ENCODE measurements at places on chromosomes 1 and 21.

DNA sequence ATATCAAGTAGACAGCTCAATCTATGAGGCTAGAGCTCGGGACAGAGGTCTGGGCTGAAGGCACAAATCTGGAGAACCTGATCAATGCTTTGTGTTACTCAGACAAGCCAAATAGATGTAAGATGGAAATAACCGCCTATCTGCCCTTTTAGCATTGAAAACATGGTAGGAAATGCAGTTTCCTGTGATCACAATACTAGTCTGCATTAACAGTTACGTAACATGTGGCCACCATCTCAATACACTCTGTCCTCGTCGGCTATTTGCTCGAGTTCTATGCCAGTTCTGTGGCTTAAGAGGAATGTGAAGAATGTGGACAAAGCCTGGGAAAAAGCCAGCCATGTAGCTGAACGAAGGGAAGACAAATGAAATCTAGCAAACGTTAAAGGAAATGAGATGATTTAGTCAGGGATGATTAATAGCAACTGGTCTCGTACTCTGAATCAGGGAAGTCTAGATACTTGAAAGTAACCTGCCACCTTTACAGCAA lies 73.3 kb downstream of the HSF2BP start:
- DNase-seq: peak; percentile 94

- DNase-seq: no peak
Measured at GRCh38 chr1:74857676-74858075, 124.7 kb downstream of the TYW3 start.

GRCh38 chr1:158999316-159000069 lies 10.2 kb upstream of the IFI16 start:
- peak; percentile 93 for DNase-seq

GRCh38 chr1:72846476-72847278 lies 564.3 kb upstream of the NEGR1 start:
- no peak for DNase-seq

- DNase-seq: no peak
Measured at GRCh38 chr21:17416139-17416538, 96.7 kb upstream of the CXADR start.

- no peak for DNase-seq
Measured at GRCh38 chr1:234701737-234702341, 91.9 kb upstream of the IRF2BP2 start.

DNA sequence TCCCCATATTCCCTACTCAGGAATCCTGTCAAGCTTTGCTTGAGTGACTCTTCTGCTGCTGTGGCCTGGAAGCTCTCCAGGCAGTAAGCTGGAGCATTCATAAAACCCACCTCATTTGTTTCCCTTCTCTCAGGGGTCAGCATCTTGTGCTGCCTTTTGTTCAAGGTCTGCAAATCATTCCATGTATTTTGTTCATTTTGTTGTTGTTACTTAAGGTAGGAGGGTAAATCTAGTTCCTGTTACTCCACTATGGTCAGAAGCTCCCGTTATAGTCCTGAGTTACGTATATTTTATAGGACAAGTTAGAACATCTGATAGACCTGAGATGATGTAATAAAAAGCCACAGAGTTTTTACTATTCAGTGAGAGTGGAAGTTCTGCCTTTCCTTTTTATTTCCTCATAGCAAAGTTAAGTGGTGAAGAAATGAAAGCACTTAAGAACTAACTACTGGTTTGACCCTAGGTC lies 9.9 kb downstream of the SYNJ1 start:
- no peak for DNase-seq

DNA sequence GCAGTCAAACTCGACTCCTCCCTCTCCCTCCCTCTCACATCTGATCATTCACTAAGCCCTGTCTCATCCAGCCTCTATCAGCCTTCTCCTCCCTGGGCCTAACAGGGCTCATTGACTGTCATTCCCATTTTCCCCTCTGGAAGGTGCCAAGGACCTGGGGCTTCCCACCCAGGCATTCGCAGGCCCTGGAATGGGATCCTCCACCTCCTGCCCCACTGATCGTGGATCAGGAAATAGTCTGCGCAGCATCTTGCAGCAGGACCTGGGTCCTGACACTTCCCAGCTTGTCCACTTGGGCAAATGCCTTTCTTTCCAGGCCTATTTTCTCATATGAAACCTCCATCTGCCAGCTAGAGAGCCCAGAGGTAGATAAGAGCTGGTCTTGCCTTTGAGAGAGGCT lies 71.2 kb upstream of the ZC3H12A start:
- no peak for DNase-seq

DNA sequence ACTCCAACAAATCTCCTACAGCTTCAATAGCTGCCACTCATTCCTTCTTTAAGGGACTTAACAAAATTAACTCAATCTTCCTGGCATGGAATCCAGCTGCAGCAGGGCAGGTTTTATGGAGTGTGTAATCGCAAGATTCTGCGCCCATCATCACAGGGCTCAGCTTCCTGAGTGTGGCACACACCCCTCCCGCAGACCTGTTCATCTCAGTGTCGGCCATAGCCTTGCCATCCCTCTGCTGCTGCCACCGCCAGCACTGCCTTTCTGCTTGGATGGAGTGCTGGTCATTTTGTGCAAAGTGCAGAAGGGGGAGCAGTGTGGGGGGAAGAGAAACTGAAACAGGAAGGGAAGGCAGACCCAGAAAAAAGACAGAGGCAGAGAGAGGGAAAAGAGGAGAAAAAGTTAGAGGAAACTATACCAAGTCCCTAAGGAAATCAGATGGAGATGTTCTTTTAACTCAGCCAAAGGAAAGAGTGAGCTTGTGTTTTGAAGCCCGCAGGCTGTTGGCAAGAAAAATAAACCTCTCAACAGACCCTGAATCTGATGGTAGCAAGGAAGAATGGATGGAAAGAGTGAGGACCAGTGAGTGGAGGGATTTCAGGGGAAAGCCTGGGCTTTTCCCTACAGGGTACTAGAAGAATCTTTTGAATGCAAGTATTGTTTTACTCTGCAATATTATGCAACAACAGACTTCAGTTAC lies 324.2 kb downstream of the SEC16B start:
- DNase-seq: no peak

DNA sequence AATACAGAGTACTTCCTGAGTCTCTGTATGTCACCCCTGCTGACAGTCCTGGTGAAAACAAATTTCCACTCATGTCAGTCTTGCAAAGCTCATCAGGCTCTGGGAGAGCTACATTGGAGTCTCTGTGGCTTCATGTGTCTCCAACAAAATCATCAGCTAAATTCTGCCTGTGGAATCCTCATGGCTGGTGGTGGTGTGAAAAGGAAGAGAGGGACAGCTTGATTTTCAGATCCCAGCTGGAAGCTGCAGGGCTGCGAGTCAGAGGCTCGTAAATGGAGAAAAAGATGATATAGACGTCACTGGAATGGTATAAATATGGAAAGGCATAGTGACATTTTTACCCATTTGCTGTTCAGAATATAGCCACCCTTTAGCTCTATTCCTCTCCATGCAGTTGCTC lies 150.2 kb downstream of the ASTN1 start:
- no peak for DNase-seq

GRCh38 chr1:21084111-21084810 lies 92.4 kb downstream of the EIF4G3 start:
- no peak for DNase-seq

GRCh38 chr1:154719586-154720327 lies 111.8 kb upstream of the ADAR start:
- no peak for DNase-seq

GRCh38 chr1:67367370-67368045 lies 59.8 kb downstream of the IL12RB2 start:
- DNase-seq: no peak

- DNase-seq: no peak
Measured at GRCh38 chr1:206698011-206698410, 13.3 kb downstream of the MAPKAPK2 start.

GRCh38 chr1:15509586-15509985 lies 14.4 kb downstream of the CASP9 start:
- peak; percentile 23 for DNase-seq

GRCh38 chr1:93448983-93449804 lies 1.3 kb downstream of the FNBP1L start:
- peak; percentile 78 for DNase-seq

GRCh38 chr1:20729990-20730689 lies 2.4 kb downstream of the SH2D5 start:
- peak; percentile 54 for DNase-seq

DNA sequence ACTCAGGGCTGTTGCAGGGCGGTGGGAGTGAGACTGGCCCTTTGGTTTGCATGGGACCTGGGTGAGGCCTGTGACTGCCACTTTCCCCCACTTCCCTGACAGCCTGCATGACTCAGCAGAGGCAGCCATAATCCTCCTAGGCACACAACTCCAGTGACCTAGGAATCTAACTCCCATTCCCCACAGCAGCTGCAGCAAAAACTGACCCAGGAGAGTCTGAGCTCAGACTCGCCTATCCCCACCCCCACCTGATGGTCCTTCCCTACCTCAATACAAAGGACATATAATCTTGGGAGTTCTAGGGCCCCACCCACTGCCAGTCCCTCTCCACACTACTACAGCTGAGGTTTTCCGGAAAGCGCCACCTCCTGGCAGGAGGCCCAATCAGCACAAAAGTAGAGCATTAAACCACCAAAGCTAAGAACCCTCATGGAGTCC lies 26.7 kb downstream of the NDC1 start:
- DNase-seq: peak; percentile 66

- peak; percentile 75 for DNase-seq
Measured at GRCh38 chr1:245337829-245338484, 183.2 kb downstream of the KIF26B start.

DNA sequence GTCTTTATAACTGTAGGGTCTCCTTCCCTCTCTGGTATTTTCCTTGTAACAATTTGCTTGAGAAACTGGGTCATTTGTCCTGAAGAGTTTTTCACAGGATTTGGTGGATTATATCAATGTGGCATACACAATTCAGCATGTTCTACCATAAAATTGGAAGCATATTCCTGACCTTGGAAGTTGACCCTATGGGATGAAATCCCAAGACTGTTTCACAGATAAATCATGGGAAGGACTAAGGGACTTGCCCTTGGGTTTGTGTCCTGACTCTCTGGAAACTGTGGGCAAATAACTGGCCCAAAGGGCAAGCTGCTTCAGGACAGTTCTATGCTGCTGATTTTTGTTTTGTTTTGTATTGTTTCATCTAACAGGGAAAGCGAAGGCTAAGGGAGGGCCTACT lies 255.6 kb downstream of the TM2D1 start:
- DNase-seq: no peak

GRCh38 chr21:14071902-14072734 lies 138.6 kb downstream of the LIPI start:
- peak; percentile 39 for DNase-seq

DNA sequence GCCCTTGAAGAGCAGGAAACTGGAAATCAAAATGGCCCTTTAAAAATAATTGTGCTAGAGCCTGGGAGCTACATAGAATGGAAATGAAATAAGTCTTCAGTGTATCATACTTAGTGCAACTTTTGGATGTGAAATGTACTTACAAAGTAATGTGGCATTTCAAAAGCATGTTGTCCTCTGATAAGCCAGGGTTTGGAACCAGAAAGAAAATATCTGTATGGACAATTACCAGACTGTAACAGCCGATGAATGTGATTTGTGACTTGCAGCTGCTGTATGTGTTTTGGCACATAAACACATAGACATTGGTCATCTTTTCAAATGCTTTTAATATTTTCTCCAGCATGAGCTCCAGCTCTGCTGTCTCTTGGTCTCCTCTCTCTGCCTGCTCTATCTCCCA lies 546.4 kb downstream of the OMA1 start:
- no peak for DNase-seq

GRCh38 chr1:147338571-147338970 lies 96.1 kb downstream of the CHD1L start:
- DNase-seq: no peak

GRCh38 chr1:70554341-70554740 lies 143.3 kb downstream of the CTH start:
- DNase-seq: no peak

- DNase-seq: no peak
Measured at GRCh38 chr1:220924331-220924970, 45.2 kb downstream of the HLX start.

DNA sequence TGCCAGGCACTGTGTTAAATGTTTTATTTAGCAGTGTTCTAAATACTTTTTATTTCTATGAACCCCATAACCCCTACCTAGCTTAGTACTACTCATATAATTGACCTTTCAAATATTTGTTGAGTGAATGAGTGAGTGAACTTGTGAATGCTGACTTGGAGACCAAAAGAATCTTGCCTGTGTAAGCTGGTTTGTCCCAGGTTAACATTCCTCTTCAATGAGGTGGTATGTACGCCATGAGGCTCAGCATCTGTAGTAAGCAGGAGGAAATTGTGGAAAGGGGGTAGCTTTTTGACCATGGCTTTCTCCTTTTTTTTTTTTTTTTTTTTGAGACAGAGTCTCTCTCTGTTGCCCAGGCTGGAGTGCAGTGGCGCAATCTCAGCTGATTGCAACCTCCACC lies 14.6 kb downstream of the MED18 start:
- DNase-seq: peak; percentile 71

DNA sequence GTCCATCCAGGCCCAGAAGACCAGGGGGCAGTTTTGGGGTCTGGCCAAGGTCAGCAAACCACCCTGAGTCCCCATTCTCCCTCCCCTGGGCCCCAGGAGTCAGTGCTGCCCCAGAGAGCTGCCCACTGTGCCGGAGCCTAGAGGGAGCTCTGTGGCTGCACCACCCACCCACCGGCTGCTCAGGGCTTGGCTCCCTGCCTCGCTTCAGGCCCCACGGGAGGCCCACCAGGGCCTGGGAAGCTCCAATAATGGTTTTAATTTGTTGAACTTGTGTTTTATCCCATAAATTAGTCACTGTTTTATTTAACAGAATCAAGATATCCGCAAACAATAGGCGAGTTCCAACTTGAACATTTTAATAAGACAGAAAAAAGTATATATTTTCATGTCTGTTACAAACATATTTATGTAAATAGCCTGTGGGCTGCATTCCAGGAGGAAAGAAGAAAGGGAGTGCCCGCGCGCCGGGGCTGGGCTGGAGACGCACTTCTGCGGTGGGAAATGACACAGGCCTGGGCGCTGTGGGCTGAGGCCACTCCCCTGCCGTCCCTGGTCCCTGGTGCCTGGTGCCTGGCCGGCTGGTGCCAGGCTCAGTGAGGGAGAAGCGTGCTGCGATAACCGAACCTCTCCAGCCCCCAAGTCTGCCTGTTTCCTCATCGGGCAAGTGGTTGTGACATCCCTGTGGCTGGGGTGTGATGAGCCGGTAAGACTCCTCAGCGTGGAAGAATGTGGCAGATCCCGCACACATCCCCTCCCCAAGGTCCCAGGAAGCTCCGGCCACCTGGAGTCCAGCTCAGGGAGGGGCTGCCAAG lies 160.5 kb downstream of the PEX14 start:
- no peak for DNase-seq

DNA sequence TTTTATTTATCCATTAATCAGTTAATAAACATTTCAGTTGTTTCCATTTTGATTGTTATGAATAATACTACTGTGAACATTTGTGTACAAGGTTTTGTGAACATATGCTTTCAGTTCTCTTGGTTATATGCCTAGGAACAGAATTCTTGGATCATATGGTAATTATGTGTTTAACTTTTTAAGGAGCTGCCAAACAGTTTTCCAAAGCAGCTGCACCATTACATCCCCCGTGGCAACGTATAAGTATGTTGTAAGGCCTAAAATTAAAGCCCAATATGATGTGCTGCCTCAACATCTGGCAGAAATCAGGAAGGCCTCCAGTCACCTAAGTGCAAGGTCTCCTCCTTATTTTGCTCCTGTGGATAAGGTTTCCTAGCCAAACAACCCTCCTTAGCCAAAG lies 235.6 kb upstream of the CACYBP start:
- DNase-seq: no peak

- DNase-seq: peak; percentile 60
Measured at GRCh38 chr1:191350938-191351337, 807.3 kb upstream of the RGS18 start.

GRCh38 chr1:11622398-11622797 lies 31.8 kb downstream of the FBXO2 start:
- DNase-seq: no peak

Data from islet precursor cell (in vitro differentiated cells).